ENCODE measurements at places on chromosomes 4 and X. TPM values are rescaled to one million over a fixed set of nuclear protein-coding genes. Genes with fewer than 3 reads are reported as not detected.

GRSF1 gene
- 67.0 TPM for total RNA-seq

CXCL3 gene
- not detected for total RNA-seq

HERC5 gene
- total RNA-seq = not detected

RBM46 gene
- not detected for total RNA-seq

THOC2 gene
- total RNA-seq = 97.3 TPM

OTC gene
- total RNA-seq = not detected

SMARCA5 gene
- total RNA-seq = 82.2 TPM

SMIM31 gene
- not detected for total RNA-seq

GRCh38 chrX:150935467-150935866 is 37.0 kb upstream of the CD99L2 start:
- DNase-seq = no peak

DNA sequence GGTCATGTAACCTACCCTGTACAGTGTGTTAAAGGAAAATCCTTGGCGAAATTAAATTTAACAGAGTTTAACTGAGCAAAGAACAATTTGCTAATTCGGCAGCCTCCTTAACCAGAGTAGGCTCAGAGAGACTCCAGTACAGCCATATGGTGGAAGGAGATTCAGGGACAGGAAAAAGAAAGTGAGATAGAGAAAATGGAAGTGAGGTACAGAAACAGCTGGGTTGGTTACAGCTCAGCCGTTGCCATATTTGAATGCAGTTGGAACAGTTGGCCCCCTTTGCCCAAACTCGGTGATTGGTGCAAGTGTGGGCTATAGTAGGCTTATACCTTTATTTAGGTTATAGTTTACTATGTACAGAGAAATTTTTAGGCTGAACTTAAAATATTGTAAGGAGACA is 48.8 kb upstream of the GBA3 start:
- no peak for DNase-seq

DNA sequence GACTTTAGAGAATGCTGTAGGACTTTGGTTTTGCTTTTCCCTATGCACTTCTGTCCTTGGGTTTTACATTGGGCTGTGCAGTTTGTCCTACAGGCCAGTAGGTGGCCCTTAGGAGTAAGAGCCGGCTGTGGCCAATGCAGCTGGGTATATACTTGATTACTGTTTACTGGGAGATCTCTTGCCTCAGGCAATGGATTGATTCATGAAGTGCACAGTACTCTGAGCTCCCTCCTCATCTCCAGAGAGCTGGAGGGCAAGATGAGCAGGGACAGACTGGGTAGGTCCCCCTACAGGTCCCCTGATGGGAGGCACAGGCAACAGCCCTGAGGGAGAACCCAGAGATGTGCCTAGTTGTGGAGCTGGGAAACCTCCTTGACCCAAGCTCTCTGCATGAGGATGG is 103.8 kb upstream of the QRFPR start:
- DNase-seq = peak; percentile 28

GRCh38 chr4:186537843-186538521 is 17.4 kb downstream of the MTNR1A start:
- no peak for DNase-seq

DNA sequence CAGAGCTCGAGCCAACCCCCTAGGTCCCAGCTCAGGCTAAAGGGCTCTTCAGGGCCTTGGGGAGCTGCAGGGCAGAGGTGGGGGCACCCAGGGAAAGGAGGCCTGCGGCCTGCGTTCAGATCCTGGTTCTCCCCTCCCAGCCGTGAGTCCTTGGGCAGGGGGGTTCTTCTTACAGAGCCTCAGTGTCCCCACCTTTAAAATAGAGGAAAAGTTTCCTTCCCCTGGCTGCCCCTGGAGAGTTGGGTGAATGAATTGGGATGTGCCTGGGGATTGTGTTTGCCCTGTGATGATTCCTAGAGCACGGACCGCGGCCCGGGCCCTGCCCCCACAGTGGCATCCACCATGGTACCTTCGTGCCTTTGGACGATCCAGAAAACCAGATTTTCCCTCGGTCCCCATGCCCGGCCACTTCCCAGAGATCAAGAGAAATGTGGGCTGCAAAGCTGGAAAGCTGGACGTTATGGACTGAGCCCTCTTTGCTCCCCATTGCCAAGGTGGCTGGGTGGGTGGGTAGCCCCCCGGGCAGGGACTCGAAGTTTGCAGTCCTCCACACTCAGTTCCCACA is 11.4 kb downstream of the HTRA3 start:
- DNase-seq = no peak

DNA sequence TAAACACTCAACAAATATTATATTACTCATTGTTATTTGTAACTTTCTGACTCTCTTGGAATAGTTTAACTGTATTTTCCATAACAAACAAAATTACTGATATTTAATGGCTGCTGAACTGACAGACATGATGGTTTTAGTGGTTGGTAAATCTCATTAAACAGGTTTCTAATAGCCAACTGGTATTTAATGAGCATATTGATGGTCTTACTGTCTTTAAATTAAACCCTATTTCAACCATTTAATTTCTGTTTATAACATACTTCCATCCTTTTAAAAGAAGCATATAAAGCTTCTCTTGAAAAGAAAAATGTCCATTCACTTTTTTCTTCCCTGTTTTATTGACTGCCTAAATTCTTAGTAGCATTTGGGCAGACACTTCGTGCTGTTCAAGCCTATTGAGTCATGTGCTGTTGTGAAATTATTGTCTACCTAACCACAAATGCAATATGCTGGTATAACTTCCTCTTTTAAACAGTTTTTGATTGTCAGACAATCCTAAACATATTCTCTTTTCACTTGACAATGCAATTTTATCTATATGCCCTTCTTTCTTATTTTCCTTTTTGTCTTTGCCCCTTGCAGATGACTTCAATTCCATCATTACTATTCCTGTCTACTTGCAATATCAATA is 163.9 kb upstream of the SLC7A11 start:
- no peak for DNase-seq

DNA sequence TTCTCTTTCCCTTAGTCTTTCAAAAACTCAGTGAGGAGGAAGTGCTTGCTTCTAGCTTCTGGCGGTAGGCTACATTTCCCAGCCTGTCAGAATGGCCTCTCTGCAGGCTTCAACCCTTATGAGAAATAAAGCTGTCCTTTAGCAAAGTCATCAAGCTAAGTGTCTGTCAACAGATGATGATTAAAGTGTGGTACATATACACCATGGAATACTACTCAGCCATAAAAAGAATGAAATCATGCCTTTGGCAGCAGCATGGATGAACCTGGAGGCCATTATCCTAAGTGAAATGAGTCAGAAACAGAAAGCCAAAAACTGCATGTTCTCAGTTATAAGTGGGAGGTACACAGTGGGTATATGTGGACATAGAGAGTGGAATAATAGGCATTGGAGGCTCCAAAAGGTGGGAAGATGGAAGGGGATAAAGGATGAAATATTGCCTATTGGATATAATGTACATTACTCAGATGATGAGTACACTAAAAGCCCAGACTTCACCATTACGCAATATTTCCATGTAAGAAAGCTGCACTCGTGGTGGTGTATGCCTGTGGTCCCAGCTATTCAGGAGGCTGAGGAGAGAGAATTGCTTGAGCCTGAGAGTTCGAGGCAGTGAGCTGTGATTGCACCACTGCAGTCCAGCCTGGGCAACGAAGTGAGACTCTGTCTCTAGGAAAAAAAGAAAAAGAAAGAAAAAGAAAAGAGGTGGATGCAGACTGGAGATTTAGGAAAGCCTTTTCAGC is 7.9 kb downstream of the TRIM2 start:
- no peak for DNase-seq

GRCh38 chr4:26420438-26420837 is 69.8 kb downstream of the CCKAR start:
- DNase-seq = no peak

GRCh38 chr4:3790006-3790561 is 23.9 kb downstream of the ADRA2C start:
- DNase-seq = no peak

DNA sequence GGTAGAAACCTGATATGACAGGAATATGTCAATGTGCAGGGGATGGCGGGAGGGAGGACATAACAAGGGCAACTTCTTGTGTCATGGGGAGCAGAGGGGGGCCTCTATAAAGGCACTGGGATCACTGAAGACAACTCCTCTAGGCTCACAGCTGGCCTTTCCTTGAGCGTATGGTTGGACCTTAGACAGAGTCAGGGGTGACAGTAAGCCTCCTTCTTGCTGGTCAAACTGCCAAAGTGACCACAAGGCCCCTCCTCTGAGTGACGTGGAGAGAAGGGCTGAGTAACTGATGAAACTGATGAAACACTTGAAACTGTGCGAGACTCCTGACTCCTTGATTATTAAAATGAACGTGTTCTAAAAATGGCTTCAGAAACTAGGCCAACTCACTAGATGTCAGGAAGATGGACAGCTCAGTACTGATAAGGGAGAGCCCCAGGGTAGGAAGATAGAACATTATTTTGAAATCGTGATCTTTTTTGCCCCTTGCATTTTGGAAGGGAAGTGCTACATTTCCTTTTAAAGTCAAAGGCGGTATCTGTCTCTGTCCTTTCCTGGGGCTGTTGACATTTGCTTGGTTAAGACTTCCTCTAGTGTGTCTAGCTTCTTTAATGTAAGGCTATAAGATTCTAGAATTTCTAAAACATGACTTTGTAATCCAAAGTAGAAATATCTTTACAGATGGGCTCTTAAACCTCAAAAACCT is 1.6 kb downstream of the RAB33A start:
- peak; percentile 40 for DNase-seq

DNA sequence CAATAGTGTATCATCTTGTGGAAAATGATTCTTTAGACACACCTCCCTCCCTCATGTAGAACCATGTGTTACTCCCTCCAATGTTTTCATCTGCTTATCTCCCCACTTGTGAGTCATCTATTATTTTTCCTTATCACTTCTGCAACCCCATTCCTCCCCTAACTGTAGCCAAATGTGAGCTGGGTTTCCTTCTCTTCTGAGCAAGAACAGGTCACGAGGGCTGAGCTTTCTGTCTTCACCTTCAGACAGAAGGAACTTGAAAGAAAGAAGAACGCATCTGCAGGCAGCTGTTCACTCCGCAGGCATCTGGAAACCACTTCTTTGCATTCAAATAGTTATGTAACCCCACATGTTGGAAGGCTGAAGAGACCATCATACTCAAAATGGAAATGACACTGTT is 1.8 kb downstream of the PPP1R2C start:
- DNase-seq = peak; percentile 66

GRCh38 chr4:51853027-51853682 is 10.2 kb downstream of the DCUN1D4 start:
- no peak for DNase-seq

GRCh38 chr4:32562010-32562409 is 1841.8 kb downstream of the PCDH7 start:
- no peak for DNase-seq

- no peak for DNase-seq
Measured at GRCh38 chr4:96312046-96312685, 472.3 kb downstream of the PDHA2 start.

DNA sequence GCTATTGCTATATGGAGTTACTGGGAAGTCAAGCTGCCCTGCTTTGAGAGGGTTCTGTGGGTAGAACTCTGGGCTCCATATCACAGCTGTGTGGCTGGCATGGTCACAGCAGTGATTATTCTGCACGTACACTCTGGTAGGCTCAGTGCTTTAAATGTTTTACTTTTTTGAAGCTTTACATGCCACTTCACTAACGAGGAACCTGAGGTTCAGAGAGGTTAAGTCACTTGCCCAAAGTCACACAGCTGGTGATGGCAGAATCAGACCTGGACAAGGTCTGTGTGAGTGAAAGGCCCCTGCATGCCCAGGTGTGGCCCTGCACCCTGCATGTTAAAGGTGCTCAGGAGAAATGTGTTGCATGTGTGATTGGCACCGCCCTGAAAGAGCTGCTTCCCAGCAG is 24.5 kb downstream of the EVC start:
- DNase-seq = no peak

DNA sequence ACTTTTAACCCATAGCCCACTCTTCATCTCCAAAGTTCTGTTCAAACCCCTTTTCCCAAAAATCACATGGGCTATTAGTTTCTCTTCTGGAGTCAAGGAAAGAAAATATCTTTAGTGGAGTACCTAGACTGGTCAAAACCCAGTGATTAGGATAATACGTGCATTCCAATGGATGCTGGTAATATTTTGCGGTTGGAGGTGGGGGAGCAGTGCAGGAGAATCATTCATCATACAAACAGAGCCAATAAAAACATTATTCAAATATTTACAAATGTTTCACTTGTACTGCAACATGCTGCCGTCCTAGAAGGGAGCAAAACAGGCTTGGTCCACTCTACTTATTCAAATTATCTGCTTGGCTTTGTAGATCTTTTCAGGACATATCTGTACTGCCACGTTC is 57.2 kb upstream of the RAB9B start:
- DNase-seq = no peak

DNA sequence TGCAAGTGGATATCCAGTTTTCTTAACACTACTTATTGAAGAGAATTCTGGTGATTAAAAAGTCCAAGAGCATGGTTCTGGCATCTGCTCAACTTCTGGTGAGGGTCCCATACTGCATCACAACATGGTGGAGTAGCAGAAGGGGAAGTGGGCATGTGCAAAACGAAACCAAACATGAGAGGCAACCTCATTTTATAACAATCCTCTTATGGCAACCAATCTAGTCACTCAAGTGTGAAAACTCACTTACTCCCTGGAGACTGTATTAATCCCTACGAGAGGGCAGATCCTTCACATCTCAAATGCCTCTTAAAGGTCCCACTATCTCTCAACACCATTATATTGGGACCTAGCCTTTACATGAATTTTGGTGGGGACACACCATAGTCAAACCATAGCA is 55.4 kb upstream of the TRO start:
- peak; percentile 45 for DNase-seq

GRCh38 chr4:102868153-102868780 is 525 bp upstream of the CISD2 start:
- DNase-seq = peak; percentile 26

GRCh38 chr4:33422656-33423055 is 2702.5 kb downstream of the PCDH7 start:
- DNase-seq = no peak

- no peak for DNase-seq
Measured at GRCh38 chr4:55296096-55296495, 49.9 kb upstream of the SRD5A3 start.

DNA sequence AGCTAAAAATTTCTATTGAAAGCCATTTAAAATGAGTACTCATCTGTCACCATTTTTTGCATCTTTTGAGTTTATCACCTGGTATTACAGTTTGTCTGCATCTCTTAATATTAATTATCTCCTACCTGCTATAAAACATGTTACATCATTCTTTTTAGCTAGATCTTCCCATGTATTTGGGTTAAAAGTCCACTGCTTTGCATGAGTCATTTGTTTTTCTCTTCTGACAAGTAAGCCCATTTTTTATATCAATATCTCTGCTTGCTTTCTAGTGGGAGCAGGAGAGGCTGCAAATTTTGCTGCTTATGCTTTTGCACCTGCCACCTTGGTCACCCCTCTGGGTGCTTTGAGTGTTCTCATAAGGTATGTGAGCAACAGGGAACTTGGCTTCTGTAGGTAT is 16.1 kb downstream of the NIPAL1 start:
- no peak for DNase-seq

DNA sequence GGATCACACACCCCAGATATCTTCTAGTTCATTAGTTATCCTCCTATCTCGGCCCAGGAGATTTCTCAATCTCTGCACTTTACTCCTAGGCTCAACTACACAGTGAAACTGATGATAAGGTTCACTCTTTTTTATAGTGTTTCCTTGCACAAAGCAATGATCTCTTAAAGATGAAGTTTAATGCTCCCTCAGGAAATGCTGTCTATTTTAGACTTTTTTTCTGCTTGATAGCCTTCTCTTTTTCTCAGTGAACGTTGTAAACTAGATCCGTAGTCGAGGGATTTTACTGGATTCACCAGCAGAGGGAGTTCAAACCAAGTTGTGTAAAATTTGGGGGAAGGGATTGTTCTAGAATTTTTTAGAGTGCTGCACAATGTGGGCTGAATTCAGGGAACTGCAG is 269.6 kb downstream of the GBA3 start:
- peak; percentile 2 for DNase-seq

GRCh38 chr4:151169223-151169622 is 69.8 kb downstream of the RPS3A start:
- DNase-seq = no peak
